ENCODE measurements at places on chromosomes 16 and 17.
A peak's percentile ranks its signal among the peaks of the same experiment; 100 is the strongest.

DNA sequence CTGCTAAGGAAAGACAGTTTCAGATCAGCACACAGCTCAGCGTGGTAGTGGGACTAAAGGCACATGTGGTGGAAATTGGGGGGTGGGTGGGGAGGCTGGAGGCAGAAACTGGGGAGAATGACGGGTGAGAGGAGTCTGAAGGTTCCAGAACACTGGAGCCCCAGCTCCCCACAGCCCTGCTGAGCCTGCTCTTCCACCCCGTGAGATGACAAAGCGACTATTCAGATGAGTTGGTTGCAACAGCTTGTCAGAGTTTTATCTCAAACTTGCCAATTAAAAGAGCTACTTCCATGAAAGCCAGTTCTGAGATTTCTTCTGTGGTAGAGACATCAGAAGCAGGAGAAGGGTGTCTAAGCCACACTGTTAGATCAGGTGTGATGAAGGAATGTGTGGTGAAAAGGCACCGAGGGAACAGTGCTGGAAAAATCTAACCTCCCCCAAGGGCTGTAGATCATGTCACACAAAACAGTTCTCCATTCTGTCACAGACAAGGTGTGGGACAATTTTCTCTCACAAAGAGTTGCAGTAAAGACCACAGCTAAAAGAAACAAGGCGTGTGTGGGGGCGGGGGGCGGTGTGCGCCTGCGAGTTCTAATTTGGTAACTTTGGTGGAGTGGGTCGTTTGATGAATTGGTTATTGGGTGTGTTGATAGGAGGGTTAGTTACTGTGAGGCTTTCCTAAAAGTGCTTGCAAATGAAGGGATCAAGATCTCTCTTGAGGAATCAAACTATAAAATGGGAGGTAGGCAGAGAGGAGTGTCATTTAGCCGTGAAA lies 39.0 kb downstream of the CCDC182 start:
- DNase-seq, result no peak

- DNase-seq, result no peak
Observed at GRCh38 chr16:79618692-79619050, 18.1 kb upstream of the MAF start.

GRCh38 chr16:53090591-53091411 lies 36.0 kb downstream of the CHD9 start:
- no peak for DNase-seq

DNA sequence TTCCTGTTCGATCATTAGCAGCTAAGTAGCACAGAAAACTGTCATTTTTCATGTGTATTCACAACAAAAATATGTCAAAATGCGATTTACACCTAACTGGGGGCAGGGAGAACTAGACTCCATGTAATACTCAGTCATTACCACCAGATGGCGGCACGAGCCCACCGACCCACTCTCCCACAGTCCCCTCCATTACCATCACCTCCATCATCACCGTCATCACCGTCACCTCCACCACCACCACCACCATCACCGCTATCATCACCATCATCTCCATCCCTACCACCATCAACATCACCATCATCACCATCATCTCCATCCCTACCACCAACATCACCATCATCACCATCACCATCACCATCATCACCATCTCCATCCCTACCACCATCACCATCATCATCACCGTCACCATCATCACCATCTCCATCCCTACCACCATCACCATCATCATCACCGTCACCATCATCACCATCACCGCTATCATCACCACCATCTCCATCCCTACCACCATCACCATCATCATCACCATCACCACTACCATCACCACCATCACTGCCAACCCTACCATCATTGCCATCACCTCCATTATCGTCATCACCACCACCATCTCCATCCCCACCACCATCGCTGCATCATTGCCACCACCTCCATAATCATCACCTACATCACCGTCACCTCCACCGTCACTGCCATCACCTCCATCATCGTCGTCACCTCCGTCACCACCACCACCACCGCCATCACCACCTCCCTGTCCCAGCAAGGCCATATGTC lies 14.4 kb downstream of the NDUFAF8 start:
- peak; percentile 45 for DNase-seq

GRCh38 chr17:19712436-19713004 lies 3.9 kb downstream of the SLC47A2 start:
- DNase-seq, result no peak

GRCh38 chr16:81445143-81445961 lies 744 bp downstream of the CMIP start:
- DNase-seq, result peak; percentile 28

DNA sequence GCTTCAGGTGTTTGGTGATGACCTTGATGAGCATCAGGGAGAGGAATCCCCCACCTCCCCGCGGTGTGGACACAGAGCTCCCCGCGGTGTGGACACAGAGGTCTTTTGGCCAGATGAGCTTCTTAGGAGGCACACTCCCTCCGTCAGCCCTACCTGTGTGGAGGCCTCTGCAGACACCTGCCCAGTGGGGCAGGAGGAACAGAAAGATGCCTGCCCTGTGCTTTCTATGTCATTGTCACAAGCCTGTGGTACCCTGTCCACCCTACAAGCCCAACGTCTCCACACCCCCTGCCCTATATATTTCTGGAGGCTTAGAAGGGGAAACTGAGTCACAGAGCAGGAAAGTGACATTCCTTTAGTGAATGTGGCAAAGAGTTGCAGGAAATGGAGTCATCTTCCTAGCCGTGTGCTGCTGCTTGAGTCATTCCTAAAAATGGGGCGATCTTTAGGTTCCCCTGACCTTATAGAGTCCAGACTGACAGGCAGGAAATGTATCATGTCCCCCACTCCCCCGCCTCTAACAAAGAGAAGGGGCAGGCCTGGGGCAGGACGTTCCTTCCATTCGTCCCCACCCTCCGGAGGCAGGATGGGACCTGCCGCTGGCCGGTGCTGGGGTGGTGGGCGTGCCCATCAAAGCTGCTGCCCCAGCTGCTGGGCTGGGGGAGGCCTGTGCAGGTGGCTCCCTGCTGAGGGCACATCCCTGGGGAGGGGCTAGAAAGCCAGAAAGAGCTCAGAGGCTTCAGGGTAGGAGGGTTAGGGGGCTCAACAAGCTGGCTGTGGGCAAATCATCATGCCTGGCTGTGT lies 1.0 kb upstream of the C16orf74 start:
- no peak for DNase-seq

GRCh38 chr17:57902800-57903759 lies 52.1 kb downstream of the CUEDC1 start:
- peak; percentile 32 for DNase-seq

GRCh38 chr17:80644536-80644935 lies 99.9 kb downstream of the RPTOR start:
- DNase-seq, result no peak

GRCh38 chr17:51857052-51857597 lies 301.4 kb downstream of the CA10 start:
- no peak for DNase-seq

DNA sequence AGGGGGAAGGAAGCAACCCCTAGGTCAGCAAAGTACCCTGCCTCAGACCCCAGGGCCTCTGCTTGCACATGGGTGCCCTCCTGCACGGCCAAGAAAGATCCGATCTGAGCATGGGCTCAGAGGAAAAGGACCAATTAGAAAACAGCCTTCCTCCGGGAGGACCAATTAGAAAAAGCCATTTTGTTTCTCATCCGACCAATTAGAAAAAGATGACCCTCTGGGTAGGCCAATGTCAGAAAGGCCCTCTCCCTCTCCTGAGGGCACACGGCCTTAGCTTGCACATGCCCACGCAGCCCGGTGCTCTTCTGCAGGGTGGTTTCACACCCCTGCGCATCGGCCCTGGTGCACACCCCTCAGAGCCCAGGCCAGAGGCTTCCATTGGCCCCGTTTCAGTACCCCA lies 5.1 kb upstream of the CISD3 start:
- no peak for DNase-seq

DNA sequence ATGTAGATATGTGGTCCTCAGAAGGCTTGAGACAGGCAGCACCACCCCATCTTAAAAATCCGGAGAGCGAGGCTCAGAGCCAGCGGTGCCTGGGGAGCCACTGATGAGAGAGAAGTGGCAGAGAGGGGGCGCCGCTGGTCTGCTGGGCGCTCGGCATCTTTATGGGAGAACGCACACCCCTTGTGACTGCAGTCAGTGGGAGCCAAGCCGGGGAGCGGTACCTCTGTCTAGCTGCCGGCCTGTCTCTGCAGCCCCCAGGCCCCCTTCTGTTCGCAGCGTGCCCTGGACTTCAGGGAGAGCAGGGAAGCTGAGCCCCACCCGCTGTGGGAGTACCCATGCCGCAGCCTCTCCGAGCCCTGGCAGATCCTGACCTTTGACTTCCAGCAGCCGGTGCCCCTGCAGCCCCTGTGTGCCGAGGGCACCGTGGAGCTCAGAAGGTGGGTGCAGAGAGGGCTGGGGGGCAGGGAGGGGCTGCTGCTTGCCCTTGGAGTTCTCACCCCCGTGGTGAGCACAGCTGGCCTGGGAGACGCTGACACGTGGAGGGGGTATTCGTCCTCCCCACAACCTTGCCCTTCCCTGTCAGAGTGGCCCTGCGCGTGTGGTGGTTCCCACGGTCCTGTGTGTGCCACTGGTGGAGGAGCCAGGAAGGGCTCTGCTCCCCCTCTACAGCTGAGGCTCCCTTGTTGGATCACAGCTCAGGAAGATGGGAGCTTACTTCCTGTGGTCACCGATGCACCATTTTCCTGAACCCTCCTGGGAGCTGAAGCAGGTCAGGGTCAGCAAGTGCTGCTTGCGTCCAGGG lies 44.8 kb downstream of the PRMT7 start:
- no peak for DNase-seq

Data from HAP-1 (cell line).